Left lobe of liver (tissue), 2 donors: ENCODE measurements at places on chromosomes 2 and 18.

- DNase-seq, result no peak
Measured at GRCh38 chr2:208001924-208002323, 23.4 kb downstream of the PLEKHM3 start.

DNA sequence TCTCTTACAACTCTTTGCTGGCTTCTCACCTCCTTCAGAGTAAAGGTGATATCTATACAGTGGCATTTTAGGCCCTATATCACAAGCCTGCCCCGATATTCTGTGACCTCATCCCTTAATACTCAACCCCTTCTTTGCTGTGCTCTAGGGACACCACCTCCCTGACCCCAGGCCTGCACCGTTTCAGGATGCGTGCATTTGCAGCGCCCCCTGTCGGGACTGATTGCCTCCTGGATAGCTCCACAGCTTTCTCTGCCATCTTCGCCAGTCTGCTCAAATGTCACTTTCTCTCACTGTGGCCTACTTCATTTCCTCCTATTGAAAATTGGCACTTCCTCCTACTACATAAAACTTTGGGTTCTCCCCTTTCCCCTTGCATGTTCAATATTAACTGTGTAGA is 289.6 kb downstream of the SOCS6 start:
- DNase-seq, result no peak

DNA sequence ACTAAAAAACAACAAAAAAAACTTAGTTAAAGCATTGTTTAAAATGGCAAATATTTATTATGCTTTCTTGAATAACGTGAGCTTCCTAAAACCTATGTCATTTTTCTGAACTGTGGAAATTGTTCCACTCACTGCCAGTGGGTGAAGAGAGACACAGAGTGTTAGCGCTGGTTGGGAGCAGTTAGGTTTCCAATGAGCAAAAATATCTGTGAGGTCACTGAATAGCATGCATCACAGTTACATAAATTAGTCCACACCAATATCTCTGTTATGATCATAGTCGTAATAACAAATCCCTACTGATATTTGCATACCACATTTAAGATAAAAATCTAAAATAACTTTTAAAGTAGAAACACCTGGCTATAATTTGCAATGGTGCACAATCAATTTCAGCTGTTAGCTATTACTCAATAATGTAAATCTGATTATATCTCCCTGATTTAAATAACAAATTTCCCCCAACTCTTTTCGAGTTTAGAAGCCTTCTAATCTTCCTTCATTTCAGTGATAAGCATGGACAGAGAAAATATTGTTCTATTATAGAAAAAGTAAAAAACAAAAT is 1094.0 kb upstream of the KLHL29 start:
- DNase-seq, result no peak

GRCh38 chr2:239355139-239355538 is 45.7 kb downstream of the HDAC4 start:
- no peak for DNase-seq

- DNase-seq, result no peak
Measured at GRCh38 chr2:200148366-200148765, 158.1 kb upstream of the SPATS2L start.

GRCh38 chr18:58789876-58790240 is 74.8 kb upstream of the ZNF532 start:
- DNase-seq, result no peak

DNA sequence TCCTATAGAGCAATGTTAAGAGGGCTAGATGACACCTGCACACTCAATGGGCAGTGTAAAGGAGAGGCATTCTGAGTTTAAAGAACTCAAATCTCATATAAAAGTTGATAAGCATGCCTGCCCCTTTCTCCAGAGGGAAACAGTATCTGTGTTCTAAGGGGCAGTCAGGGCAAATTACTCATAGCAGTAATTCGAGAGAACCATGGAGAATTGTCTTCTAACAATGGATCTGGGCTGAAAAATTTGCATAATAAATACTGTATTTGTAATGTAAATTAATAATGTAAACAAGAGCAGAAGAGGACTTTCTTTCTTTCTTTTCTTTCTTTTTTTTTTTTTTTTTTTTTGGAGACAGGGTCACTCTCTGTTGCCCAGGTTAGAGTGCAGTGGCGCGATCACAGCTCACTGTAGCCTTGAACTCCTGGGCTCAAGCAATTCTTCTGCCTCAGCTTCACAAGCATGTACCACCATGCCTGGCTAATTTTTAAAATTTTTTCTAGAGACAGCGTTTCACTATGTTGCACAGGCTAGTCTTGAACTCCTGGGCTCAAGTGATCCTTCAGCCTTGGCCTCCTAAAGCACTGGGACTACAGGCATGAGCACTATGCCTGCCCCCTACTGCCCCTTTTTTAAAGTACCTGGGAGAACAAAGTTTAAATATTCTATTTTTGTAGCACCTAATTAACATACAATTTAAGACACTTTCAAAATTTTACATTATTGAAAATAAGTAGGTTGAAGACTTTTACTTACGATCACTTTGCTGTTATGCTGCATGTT is 70.6 kb downstream of the OTX1 start:
- DNase-seq, result no peak

DNA sequence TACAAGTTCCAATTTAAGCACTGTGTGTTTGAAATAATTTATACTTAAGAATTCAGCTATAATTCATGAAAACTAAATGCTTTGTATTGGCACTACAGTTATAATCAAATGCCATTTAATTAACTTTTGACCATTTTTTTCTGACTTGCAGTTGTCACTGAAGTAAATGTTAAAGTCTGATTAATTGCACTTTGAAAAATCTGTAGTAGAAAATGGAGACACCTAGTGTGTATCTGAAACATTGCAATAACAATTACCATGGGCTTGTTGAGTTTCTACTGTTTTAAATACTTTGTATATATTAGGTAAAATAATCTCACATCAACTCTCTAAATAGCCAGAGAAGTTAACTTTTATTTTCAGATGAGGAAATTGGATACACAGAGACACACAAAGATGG is 458.6 kb upstream of the FSIP2 start:
- DNase-seq, result no peak

DNA sequence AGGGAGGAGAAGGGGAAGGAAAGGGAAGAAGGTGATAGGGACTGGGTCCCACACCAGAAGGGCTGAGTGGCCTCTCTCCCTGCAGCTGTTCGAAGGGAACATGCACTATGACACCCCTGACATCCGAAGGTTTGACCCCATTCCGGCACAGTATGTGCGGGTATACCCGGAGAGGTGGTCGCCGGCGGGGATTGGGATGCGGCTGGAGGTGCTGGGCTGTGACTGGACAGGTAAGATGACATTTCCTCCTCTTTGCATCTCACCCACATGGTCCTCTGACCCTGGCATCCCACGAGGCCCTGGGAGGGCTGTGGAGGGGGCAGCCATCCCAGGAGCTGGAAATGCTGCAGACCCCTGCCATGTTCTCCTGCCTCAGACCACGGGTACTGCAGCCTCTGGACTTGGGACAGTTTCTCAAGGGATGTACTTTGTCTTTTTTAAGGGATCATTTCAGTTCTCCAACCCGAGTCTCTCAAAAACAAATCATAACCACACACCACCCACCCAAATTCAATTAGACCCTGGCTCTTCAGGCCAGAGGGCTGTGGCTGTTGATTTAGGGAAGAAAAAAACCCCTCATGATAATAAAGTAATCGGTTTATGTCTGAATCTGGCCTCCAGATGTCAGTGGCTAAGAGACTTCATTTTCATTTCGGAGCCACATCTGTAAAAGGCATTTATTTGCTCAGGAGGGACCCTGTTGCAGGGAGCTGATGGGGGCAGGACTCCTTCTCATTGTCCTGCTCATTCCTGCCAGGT is 63.5 kb downstream of the NRP2 start:
- DNase-seq, result no peak
